Fibroblast of villous mesenchyme (primary cell): ENCODE measurements at places on chromosomes 1 and 21. TPM values are rescaled to one million over a fixed set of nuclear protein-coding genes. Genes with fewer than 3 reads are reported as not detected.

- no peak for DNase-seq
Observed at GRCh38 chr1:241542199-241542907, 10.2 kb downstream of the KMO start.

- peak; percentile 84 for DNase-seq
Observed at GRCh38 chr1:904310-904950, 19.3 kb upstream of the SAMD11 start.

DNA sequence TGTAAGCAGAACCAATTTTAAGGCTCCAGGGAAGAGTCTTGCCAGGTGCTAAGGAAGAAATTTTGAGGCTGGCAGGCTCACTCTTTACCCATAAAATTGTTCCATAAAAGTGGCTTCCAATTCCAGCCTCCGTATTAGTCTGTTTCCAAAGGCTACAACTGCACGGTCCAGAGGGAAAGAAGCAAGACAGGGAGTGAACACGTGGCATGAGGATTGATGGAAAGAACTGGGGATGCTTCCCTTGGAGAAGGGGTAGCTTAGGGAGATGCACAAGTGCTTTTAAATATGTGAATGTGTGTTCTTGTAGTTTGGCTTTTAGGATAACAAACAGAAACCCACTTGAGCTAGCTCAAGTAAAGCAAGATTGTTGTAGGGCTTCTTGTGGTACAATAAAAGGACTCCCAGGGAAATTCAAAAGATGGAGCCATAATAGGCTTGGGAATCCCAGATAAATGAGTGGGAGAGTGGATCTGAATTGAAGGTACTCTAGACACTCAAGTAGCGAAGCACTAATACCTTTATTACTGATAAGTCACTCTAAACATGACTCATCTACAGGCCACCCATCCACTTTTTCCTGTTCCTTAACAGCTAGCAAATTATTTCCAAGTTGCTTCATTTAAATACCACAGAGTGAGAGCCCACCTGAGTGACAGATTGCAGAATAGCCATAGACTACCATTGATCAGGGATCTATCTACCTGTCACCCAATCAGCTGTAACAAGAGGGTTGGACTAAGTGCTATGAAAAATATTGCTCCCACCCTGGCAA lies 34.8 kb upstream of the NPL start:
- no peak for DNase-seq

DNA sequence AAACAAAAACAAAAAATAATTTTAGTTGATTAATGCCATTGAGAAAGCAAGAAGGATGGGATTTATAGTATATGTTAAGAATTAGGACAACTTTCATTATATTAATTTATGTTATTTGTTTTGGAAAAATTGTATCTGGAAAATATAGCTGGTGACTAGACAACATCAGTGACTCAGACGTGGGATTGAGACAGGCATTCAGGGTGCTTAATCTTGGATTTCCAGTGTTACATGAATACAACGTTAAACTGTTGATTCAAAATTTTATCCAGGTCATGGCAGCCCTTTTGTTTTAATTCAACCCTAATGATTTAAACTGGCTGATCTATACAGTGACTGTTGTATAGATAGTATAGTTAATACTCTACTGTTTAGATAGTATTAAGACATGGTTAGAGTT lies 827.1 kb upstream of the B3GALT2 start:
- DNase-seq: no peak

DNA sequence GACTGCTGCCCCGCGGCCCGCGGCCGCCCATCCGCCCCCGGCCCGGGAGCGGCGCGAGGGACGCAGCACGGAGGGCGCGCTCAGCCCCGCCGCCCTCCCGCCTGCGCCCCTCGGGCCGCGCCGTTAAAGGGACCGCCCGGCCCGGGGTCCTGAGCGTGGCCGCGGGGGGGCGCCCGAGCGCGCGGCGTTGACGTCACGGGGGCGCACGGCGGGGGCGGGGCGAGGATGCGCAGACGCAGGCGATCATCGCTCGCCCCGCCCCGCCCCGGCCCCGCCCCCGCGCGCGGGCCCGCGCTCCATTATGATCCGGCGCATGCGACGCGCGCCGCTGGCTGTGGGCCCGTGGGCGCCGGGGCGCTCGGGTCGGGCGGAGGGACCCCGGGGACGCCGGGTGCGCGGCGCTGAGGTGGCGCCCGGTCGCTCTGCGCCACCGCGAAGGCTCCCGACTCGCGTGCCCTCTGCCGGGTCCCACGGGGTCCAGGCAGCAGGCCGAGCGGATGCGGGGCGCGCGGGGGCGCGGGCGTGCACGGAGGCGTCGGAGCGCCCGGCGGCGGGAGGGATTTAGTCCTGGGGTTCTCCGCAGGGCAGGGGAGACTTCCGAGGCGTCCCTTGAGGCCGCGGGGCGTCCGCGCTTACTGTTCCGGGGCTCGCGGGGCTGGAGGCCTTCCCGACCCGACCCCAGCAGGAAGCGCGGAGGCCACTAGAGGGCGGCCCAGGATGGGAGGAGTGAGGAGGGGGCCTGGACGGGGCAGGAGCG lies at the start of gene DVL1:
Gene DVL1 (minus strand): TSS at position 163 of the 757 bp plus-strand sequence. CDS start 353 bp downstream, outside the sequence.
- peak; percentile 75 for DNase-seq

DNA sequence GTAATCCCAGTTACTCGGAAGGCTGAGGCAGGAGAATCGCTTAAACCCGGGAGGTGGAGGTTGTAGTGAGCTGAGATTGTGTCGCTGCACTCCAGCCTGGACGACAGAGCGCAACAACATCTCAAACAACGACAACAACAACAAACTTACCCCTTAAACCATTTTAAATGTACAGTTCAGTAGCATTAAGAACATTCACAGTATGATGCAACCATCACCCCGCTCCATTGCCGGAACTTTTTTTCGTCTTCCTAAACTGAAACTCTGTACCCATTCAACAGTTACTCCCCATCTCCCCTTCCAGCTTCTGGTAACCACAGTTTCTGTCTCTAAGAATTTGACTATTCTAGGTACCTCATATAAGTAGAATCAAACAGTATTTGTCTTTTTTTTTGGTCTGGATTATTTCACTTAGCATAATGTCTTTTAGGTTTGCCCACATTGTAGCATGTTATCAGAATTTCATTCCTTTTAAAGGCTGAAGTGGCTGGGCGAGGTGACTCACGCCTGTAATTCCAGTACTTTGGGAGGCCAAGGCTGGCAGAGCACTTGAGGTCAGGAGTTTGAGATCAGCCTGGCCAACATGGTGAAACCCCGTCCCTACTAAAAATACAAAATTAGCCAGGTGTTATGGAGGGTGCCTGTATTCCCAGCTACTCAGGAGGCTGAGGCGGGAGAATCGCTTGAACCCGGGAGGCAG lies 19.6 kb downstream of the CA6 start:
- DNase-seq: peak; percentile 24

DNA sequence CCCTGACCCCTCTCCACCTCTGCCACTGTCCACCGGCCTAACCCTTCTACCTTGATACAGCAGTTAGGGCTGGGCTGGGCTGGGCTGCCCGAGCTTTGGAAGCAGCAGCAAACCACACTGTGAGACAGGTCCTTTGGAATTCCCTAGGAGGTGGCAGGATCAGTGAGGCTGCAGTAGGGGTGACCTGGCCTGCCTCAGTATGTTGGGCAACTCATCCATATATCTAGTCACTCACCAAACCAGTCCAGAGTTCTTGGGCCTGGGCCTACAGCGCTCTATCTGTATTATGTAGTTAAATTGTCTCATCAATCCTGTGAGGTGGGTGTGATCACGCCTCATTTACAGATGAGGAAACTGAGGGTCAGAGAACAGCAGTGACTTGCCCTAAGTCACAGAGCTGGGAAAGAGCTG lies 13.3 kb upstream of the SYNC start:
- no peak for DNase-seq

GRCh38 chr1:201646411-201647022 lies 107.6 kb downstream of the NAV1 start:
- no peak for DNase-seq

GRCh38 chr1:94143173-94143808 lies 22.3 kb upstream of the ABCA4 start:
- peak; percentile 42 for DNase-seq

GRCh38 chr1:20105856-20106255 lies 13.5 kb downstream of the PLA2G2D start:
- DNase-seq: no peak

GRCh38 chr1:182643699-182644098 lies 39.5 kb upstream of the RGS16 start:
- DNase-seq: no peak

- DNase-seq: no peak
Observed at GRCh38 chr1:245304698-245305097, 149.9 kb downstream of the KIF26B start.

GRCh38 chr1:151455231-151455630 lies 4.1 kb downstream of the POGZ start:
- DNase-seq: no peak

DNA sequence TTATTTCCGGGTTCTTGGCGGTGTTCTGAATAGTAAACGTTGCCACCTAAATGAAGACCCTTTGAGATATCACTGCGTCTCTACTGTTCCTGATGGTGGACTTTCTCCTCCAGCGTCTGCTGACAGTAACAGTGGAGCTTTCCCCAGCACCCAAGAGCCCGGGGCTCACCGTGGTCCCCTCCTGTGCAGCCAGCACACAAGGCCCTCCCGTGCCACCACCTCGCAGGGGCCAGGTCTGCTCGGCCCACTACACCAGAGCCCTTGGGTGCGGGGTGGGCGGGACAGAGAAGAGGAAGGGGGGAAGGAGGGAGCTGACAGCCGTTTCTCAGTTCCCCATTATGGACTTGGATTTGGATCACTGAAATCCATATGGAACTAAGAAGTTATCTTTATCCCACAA lies 61.2 kb upstream of the TRAPPC10 start:
- DNase-seq: no peak

DNA sequence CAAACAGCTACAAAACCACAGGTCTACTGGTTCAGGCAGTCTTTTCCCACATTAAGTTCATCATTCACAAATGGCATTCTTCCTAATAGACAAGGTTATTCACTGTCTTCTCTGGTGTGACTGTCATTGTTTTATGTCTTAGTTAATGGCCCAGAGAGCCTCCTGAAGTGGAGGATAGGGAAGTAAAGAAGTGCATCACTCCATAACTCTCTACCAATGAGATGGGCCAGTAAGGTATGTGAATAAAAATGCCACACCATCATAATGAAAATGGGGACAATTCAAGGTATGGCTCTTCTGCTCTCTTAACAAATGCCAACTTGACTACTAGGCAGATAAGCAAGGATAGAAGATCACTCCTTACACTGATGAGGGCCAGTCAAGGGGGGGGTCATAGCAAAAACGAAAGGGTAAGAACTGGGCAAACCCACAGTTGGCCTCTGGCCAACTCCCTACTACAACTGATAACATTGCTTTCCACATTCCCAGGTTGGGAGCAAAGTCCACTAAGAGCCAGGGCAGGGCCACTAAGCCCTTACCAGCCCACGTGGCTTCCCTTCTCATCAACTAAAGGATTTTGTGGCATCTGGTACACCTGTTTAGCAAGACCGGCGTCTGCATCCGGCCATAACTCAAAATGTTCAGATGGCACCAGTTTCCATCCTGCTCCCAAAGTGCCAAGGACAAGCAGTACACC lies 10.0 kb downstream of the PABPC4 start:
- DNase-seq: no peak

DNA sequence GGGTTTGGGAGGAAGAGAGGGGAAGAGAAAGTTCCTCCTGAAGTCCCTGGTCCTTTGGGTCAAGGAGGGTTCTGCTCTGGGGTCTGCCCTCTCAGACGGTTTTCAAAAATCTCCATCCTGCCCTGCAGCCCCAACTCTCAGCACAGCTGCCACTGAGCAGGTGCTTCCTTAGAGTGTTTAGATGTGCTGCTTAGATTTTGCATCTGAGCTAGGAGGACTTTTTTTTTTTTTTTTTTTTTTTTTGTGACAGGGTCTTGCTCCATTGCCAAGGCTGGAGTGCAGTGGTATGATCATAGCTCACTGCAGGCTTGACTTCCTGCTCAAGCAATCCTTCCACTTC lies 324.9 kb upstream of the POU3F1 start:
- no peak for DNase-seq

GRCh38 chr1:183640193-183640592 lies 4.6 kb upstream of the ARPC5 start:
- no peak for DNase-seq

DNA sequence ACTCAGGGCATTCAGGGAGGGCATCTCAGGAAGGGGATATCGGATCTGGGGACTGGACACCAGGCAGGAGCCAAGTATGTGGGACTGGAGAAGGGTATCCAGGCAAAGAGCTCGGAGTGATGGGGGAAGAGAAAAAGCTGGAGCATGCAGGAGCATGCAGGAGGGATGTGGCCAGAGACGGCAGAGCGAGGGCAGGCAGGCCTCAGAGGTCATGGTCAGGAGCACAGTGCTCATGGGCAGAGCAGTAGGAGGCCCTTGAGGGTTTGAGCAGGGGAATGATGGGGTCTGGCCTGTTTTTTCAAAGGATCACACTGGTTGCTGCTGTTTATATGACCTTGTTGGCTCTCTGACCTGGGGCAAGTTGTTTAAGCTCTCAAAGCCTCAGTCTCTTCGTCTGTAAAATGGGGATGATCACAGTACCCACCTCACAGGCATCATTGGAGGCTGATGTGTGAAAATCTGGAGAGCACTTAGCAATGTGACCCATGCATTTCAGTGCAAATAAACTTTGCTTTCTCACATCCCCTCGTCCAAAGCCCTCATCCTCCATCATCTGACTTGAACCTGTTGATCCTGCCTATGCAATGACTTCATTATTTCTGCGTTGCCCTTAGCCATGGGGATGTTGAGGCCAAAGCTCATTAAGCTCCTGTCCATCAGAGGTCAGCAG lies 273.1 kb downstream of the MATN1 start:
- DNase-seq: no peak

- no peak for DNase-seq
Observed at GRCh38 chr1:58116284-58116683, 430.2 kb downstream of the OMA1 start.

GRCh38 chr1:25837262-25837875 lies 17.6 kb downstream of the MTFR1L start:
- DNase-seq: peak; percentile 24

DNA sequence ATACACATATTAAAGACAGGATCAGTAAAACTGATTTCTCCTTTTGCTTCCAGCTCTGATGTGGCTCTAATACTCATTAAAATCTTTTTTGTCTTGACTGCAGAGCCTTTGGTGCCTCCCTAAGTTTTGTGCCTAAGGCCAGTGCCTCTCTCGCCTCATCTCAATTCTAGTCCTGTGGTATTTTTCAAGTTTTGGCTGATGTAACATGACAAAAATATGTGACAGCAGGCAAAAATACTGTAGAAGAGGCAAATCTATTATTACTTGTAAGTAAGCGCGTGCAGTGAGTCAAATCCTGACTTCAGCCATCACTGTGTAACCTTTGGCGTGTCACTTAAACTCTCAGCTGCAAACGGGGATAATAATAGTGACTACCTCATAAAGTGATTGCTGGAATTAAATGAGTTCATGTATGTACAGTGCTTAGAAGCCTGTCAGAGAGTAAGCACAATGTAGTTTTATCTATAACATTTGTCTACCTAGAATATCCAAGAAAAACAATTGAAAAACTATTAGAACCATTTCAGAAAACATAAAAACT lies 74.0 kb downstream of the MAB21L3 start:
- no peak for DNase-seq

C1orf226 gene
- total RNA-seq: under 0.01 and 0.86 TPM in 2 replicates

SLC45A3 gene
- total RNA-seq: 3.2 and 5.2 TPM in 2 replicates

KIAA1614 gene
- total RNA-seq: 6.9 and 8.4 TPM in 2 replicates

LEFTY2 gene
- total RNA-seq: under 0.01 TPM in 1 of 2 replicates, not detected in the other

GPN2 gene
- total RNA-seq: 9.5 and 11.9 TPM in 2 replicates

NBPF14 gene
- total RNA-seq: 15.5 and 22.9 TPM in 2 replicates

TACSTD2 gene
- 0.97 and 17.7 TPM in 2 replicates for total RNA-seq

AJAP1 gene
- under 0.01 and 0.64 TPM in 2 replicates for total RNA-seq

C2CD4D gene
- not detected in 2 replicates for total RNA-seq

TIPRL gene
- total RNA-seq: 28.7 and 45.3 TPM in 2 replicates

PRR9 gene
- total RNA-seq: under 0.01 TPM in 1 of 2 replicates, not detected in the other

SPATA6 gene
- total RNA-seq: 4.2 and 4.7 TPM in 2 replicates

SORT1 gene
- total RNA-seq: 38.4 and 41.9 TPM in 2 replicates

RXFP4 gene
- not detected in 2 replicates for total RNA-seq

OSCP1 gene
- 6.0 and 8.1 TPM in 2 replicates for total RNA-seq

OLFML3 gene
- 107 and 134 TPM in 2 replicates for total RNA-seq
